ENCODE measurements at places on chromosomes 1 and 21.

GRCh38 chr1:213683529-213683928 is 304.2 kb upstream of the PROX1 start:
- DNase-seq, result no peak

DNA sequence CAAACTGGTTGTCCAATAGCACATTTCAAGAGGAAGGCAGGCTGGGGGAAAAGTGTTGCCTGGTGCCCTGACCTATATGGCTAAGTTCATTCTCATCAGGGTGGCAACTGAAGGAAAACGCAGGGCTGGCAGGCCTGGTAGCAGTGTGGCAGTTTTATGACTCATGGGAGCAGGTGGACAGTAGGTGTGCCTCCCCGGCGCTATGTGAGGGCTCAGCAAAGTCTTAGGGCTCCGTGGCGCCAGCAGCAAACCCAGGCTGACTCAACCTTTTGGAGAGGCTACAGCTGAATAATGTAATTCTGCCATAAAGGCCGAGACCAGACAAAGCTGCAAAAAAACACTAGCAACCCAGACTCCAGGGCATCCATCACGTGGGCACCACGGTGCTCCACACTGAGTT is 23.6 kb downstream of the GADD45A start:
- no peak for DNase-seq

DNA sequence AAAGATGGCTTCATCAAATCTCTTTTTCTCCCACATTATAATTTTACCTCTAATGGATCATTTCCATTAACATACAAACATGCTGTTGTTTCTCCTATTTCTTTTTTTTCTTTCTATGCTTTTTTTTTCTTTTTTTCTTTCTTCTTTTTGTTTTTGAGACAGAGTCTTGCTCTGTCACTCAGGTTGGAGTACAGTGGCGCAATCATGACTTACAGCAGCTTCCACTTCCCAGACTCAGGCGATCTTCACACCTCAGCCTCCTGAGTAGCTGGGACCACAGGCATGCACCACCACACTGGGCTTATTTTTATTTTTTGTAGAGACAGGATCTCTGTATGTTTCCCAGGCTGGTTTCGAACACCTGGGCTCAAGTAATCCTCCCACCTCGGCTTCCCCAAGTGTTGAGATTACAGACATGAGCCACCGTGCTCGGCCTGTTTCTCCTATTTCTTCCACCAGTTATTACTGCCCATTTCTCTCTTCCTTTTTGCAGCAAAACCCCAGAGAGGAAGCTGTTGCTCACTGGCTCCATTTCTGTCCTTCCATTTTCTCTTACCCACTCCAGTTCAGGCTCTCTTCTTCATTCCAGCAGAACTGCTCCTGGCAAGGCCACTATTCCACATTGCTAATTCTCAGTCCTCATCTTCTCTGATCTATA is 32.1 kb upstream of the OPRD1 start:
- no peak for DNase-seq

- no peak for DNase-seq
Observed at GRCh38 chr1:201321826-201322390, 38.6 kb downstream of the PKP1 start.

- no peak for DNase-seq
Observed at GRCh38 chr1:107175102-107175909, 34.5 kb downstream of the NTNG1 start.

DNA sequence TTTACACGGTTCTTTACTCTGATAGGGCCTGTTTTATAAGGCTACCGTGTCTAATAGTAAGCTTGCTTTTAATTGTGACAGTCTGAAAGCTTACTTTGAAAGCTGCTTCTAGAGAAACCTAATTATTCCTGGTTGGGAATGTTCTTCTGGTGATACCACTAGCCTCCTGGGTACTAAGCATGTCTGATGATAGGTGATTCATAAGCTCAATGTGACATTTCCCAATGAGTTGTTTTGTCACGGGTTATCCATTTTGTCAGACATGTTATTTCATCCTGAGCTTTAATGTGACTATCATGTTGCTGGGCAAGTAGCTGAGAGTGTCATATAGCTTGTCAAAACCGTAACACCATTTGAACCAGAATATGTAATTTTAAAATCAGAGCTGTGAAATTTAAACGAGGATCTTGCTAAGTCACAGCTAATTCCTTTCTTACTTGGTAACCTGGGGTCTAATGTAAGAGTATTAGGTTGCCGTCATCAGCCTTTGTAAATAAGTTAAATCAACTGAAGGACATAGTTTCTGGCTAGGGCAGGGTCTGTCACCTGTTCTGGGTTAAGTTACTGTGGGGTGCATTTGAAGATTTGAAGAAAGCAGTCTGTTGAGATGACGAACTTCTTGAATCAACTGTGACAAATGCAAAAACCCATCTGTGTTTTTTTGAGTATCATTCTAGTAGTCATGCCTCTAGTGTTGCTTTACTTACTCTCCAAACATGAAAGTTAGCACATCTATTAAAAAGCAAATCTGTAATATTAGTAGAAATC is 529.2 kb downstream of the USP25 start:
- no peak for DNase-seq

- DNase-seq, result no peak
Observed at GRCh38 chr1:18511874-18512150, 31.1 kb downstream of the KLHDC7A start.

- DNase-seq, result peak; percentile 64
Observed at GRCh38 chr1:150429805-150430204, 57.4 kb upstream of the TARS2 start.

GRCh38 chr1:13699936-13700520 is at the start of gene PRDM2:
Gene PRDM2, plus strand, starts transcription at chr1:13700188. Its CDS starts 15,418 bp downstream, at chr1:13715606.
- peak; percentile 29 for DNase-seq

DNA sequence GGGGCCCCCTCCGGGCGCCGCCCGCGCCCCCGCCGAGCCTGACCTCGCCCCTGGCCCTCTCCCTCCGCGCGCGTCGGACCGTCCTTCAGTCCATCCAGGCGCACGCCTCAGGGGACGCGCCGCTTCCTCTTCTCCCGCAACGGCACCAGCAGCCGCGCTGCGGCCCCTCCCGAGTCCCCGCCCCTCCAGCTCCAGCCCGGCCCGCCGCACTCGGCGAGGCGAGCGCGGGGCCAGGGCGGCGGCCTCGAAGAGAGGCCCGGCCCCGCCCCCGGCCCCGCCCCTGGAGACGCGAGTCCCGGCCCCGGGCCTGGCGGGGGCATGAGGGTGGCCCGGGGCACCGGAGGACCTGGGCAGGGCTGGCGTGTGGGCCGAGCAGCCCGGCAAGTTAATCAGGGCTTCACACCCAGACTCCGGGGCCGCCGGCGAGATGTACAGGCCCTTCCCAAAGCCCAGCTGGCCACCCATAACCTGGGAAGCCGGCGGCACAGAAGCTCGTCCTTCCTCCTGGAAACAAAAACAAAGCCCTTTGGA is at the start of gene IGSF3:
Gene IGSF3, minus strand, starts transcription at position 159 of the 531 bp plus-strand sequence. CDS start 1,407 bp downstream, outside the sequence.
- peak; percentile 3 for DNase-seq

GRCh38 chr1:66503841-66504470 is 30.0 kb upstream of the SGIP1 start:
- DNase-seq, result peak; percentile 69

GRCh38 chr1:42195841-42196240 is 31.3 kb upstream of the GUCA2A start:
- DNase-seq, result no peak

DNA sequence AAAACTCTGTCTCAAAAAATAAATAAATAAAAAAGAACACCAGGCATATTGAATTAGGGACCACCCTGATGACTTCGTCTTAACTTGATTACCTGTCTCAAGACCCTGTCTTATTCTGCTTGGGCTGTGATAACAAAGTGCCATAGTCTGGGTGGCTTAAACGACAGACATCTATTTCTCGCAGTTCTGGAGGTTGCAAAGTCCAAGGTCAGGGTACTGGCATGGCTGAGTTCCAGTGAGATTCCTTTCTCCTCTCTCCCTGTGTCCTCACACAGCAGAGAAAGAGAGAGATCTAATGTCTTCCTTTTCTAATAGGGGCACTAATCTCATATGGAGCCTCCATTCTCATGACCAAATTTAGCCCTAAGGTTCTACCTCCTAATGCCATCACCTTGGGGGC is 145.6 kb downstream of the HUNK start:
- no peak for DNase-seq

GRCh38 chr1:248862998-248863881 is 4.4 kb upstream of the ZNF692 start:
- peak; percentile 77 for DNase-seq

DNA sequence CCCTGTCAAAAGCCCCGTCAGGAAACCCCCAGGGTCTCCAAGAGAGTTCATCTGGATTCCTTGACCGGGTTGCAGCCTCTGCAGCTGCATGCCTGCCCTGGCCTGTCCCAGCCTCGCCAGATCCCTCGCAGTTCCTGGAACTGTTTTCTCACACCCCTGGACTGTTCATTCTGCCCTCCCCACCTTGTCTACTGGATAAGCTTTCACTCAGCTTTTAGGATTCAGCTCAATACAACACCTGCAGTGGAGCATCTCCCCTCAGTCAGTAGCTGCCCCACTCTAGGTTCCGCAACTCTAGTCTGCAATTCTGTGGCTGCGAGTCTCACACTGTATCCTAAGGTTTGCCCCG is 67.2 kb downstream of the FAM163A start:
- DNase-seq, result no peak

DNA sequence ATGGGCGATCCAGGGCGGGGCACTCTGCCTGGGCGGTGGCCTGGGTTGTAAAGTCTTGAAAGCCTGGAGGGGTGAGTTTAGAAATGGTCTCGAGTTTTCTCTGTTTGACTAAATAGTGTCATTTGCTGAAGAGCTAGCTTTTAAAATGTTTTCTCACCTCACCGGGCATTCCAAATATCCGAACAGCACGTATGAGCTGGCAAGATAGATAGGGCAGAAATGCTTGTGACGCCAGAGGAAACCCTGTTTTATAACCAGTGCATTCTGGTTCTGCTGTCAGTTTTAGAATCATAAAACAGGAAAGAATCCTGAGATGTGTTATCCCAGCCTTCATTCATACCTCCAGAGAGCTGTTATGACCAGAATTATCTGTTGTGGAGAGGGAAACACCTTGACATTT is 725 bp downstream of the RTCA start:
- no peak for DNase-seq
